NCI-H1105 (cell line): ENCODE measurements at places on chromosomes 4 and X.
A peak's percentile ranks its signal among the peaks of the same experiment; 100 is the strongest.

- DNase-seq: peak; percentile 65
These were observed 27.2 kb upstream of the SLC25A4 start for GRCh38 chr4:185115827-185116232.

DNA sequence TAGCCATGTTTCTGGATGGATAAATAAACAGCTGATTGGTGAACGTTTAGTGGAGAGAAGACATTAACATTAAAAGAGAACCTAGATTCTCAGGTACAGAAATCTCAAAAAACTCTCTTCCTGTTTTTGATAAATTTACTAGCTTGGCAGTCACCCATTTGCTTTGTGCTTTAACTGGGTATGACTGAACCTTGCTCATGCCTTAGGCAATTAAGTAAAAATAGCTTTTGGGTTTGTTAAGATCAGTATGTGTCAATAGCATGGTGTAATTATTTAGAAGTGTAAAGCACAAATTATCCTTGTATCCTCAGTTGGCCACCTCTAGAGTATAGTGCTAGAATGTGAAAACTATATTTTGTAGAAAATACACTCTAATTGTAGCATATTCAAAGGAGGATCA lies 200.0 kb downstream of the CFAP299 start:
- DNase-seq: no peak

- no peak for DNase-seq
These were observed 803.9 kb downstream of the C4orf33 start for GRCh38 chr4:129899849-129900248.

DNA sequence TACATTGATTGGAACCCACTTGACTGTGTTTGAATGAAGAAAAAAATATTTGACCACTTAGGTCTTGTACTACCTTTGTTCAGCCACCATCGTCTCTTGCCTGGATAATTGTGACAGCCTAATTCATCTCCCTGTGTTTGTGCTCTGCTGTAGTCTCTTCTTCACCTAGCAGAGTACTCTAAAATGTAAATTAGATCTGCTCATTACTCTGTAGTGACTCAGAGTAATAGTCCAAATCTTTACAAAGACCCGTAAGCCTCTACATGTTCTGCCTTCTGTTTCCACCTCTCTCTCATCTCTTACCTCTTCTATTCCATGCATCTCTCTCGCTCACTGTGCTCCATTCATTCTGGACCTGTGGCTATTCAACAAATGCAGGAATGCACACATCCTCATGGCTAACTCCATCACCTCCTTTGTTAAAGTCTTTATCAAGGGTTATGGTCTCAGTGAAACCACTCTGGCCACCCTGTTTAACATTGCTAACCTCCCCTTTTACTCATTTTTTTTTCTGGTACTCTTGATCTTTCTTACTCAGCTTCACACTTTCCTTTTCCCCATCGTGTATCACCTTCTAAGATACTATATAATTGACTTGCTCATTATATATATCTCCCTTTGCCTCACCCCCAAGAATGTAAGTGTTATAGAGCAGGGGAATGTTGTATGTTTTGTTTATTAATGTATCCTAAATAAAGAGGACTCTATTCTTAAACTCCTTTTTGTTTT lies 98.4 kb downstream of the STIM2 start:
- no peak for DNase-seq

DNA sequence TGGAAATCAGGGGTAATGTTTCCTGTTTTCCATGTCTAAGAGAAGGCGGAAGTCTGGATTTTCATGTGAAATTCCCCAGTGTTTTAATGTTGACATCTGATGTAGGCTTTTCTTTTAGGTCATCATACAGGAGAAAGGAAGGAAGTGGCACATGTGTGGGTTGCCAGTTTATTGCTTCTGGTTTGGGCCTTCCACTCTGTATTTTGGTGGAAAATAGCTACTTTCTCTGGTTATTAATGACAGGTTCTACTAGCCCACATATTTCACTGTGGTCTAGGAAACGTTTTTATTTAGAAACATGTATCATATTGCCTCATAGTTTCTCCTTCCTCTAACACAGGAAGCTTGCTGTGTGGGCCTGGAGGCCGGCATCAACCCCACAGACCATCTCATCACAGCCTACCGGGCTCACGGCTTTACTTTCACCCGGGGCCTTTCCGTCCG lies 7.2 kb downstream of the PDHA1 start:
- no peak for DNase-seq

DNA sequence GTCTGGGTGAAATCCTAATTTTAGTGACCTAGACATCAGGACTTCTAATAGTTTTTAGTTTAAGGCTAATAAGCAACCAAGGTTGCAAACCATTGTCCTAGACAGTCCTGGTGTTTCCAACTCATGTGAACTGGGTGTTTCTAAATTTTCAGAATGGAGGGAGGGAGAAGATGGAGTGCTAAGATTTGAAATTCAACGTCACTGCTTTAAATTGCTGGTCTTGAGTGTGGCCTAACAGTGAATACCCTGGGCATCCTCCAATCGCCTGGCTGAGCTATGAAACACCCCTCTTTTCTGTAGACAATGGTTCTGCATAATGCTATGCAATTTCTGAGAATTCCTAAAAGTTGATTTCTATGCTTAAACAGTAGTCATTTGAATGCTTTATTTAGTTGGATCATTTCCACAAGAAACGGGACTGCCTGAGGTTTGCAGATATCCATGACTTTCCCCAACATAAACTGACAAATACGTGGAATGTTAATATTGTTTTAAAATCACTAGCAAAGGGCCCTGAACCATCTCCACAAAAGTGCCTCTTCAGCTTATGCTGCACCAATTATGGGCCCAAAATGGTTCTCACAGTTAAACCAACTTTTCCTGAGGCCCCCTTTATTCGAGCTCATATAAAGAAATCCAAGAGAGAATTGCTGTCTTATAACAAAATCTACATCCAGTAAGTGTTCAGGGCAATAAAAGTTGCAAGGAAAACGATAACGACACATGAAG lies 1.1 kb downstream of the FBXL5 start:
- DNase-seq: peak; percentile 7

- DNase-seq: no peak
These were observed 387.0 kb upstream of the ACTRT1 start for GRCh38 chrX:128439159-128439558.

- DNase-seq: no peak
These were observed 59.5 kb upstream of the PPP2R3B start for GRCh38 chrX:446245-446644.

DNA sequence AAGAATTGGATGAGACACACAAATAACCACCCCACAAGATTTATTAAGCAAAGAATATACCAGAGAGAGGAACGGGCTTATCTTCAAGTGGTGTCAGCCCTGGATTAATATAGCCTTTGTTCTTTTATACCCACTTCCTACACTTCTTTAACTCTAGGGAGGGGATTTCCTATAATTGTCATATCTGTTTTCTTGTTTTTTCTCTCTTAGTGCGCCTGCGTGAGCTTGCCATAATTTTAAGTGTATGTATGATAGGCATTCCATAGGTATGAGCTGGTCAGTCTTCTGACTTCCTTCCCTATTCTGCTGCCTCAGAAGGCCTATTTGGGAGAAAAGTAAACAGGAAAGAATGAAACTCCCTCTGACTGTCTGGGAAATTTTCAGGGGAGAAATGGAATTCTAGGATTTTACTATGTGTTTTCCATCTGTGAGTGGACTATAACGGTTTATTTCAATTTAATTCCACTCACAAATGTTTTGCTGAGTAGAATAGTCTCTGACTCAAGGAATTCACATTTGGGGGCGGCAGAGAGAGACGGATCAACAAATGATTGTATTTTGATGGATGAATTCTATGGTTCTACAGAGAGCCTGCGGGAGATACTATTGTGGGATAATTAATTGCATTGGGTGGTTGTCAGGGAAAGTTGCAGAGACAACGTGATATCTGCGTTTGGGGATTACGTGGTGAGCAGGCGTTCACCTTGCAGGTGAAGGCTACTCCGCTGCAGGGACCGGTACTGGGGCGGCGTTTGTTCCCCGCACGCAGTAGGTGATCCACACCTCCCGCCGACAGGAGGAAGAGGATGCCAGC lies 626 bp upstream of the CEP135 start:
- no peak for DNase-seq
